ENCODE measurements at places on chromosomes 4 and X. TPM values are rescaled to one million over a fixed set of nuclear protein-coding genes. Genes with fewer than 3 reads are reported as not detected.

CENPVL2 gene
- not detected for total RNA-seq

PRSS12 gene
- total RNA-seq = 0.42 TPM

SLAIN2 gene
- total RNA-seq = 106 TPM

GRCh38 chr4:1948892-1949436 lies 59.8 kb downstream of the NELFA start:
- no peak for ATAC-seq

- no peak for ATAC-seq
Measured at GRCh38 chr4:54487491-54487890, 170.3 kb upstream of the KIT start.

DNA sequence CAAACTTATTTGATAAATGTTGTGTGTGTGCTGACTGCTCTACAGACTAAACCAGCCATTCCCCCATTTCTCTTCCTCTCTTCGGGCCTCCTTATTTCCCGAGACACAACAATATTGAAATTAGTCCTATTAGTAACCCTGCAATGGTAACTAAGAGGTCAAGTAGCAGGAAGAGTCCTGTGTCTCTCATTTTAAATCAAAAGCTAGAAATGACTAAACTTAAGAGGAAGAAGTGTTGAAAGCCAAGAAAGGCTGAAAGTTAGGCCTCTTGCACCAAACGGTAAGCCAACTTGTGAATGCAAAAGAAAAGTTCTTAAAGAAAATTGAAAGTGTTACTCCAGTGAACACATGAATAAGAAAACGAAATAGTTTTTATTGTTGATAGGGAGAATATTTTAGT lies 357.8 kb upstream of the SLC7A11 start:
- no peak for ATAC-seq

DNA sequence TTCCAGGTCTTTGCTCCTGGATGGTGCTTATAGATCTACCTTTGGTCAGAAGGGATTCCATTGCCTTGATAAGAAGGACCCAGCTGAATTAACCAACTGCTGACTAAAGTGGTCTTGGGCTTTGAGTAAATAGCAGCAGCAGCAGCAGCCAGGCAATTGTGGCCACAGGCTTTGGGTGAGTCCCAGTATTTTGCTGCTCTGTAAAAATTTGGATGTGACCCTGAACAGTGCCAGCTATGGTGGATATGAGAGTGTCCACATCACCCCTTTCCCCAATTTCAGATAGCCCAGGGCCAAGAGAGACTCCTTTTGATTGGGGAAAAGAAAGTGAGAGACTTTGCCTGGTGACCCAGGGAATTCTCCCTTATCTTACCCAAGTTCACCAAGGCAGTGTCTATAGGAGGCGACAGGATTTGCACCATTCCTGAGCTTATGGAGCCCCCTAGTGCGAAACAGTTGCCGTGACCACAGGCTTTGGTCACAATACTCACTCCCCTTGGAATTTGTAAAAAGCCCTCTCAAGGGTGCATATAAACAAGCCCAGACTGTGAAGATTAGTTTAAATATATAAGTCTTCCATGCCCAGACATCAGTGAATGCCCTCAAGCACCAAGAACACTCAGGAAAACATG lies 518.0 kb downstream of the TMA16 start:
- ATAC-seq = no peak

GRCh38 chr4:109315818-109316217 lies 13.4 kb upstream of the COL25A1 start:
- no peak for ATAC-seq

Measured in gastroesophageal sphincter (tissue), 4 donors.